ENCODE measurements at places on chromosomes 4 and X.

- no peak for DNase-seq
Observed at GRCh38 chr4:89357340-89357739, 49.7 kb upstream of the GPRIN3 start.

DNA sequence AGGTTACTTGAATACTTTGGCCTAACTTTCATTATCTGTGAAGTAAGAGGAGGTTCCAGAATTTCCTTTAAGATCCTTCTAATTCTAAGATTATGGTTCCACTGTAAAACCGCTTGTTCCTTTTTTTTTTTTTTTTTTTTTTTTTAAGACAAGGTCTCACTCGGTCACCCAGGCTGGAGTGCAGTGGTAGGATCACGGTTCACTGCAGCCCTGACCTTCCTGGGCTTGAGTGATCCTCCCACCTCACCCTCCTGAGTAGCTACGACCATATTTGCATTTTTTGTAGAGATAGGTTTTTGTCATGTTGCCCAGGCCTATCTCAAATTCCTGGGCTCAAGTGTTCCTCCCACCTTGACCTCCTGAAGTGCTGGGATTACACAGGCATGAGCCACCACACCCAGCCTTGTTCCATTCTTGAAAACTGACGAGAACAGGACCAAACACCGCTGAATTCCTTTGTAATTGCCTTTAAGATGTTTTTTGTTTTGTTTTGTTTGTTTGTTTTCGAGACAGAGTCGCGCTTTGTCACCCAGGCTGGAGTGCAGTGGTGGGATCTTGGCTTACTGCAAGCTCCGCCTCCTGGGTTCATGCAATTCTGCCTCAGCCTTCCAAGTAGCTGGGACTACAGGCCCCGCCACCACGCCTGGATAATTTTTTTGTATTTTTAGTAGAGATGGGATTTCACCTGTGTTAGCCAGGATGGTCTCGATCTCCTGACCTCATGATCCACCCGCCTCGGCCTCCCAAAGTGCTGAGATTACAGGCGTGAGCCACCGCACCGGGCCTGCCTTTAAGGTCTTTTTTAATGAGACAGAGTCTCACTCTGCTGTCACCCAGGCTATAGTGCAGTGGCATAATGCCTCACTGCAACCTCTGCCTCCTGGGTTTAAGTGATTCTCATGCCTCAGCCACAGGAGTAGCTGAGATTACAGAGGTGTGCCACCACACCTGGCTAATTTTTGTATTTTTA is 6.8 kb downstream of the PDS5A start:
- DNase-seq = no peak

- DNase-seq = no peak
Observed at GRCh38 chr4:88366460-88366859, 12.2 kb upstream of the HERC6 start.

- no peak for DNase-seq
Observed at GRCh38 chrX:101552714-101553113, 2.4 kb downstream of the ARMCX1 start.

DNA sequence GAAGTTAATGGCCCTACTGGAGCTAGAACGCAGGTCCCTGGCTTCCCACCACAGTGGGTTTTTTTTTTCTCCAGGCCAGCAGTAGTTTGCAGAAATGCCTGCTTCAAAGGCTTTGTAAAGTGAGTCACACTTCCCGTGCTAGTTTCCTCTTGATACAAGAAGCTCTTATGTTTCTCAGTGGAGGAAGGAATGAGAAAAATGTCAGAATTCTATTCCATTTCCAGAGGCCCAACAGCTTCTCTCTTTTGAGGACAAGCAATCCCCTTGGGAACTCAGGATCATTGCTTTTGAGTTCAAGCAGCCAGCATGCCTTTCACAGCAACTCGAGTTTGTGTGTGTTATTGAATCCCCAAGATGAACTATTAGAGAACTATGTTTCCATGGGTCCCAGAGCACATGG is 134.3 kb downstream of the GUCY2F start:
- DNase-seq = no peak
